Cardiac muscle cell (in vitro differentiated cells and primary cell): ENCODE measurements at places on chromosomes 3 and 15. TPM values are rescaled to one million over a fixed set of nuclear protein-coding genes. Genes with fewer than 3 reads are reported as not detected.

GRCh38 chr3:44962621-44963393 lies 13.2 kb downstream of the ZDHHC3 start:
- no peak for DNase-seq

DNA sequence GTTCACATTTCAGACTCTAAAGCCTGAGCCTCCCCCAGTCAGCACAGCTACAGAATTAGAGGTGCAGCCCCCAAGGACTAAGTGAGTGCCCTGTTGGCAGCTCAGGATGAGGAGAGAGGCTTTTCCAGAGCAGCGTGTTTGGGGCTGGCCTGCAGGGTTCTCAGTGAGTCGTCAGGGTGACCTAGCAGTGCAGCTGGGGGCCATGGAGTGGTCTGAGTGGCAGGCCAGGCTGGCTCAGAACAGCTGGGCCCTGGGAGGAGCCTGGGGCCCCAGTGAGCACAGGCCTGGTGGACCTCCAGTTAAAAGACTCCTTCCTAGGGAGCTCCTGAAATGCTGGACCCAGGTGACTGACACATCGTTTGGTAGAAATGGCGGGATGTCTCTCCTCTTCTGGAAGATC lies 108.3 kb downstream of the SLC49A4 start:
- no peak for DNase-seq

DNA sequence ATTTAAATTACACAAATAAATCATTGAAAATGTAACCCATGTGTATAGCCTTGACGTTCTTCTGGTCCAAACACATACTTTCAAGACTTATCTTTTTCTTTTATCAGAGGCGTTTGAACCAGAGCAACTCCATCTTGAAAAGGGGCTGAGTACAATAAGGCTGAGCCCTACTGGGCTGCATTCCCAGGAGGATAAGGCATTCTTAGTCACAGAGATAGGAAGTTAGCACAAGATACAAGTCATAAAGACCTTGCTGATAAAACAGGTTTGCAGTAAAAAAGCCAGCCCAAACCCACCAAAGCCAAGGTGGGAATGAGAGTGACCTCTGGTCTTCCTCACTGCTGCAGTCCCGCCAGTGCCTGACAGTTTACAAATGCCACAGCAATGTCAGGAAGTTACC lies 101.0 kb upstream of the IGSF10 start:
- no peak for DNase-seq

GRCh38 chr3:85254738-85255137 lies 295.9 kb downstream of the CADM2 start:
- no peak for DNase-seq

- DNase-seq: no peak
These were observed 467.2 kb upstream of the AGTR1 start for GRCh38 chr3:148230473-148230872.

Gene AGTR1
- not detected in 2 replicates for polyA plus RNA-seq
